ENCODE measurements at places on chromosomes 5 and 9.

- DNase-seq: no peak
Observed at GRCh38 chr5:159100782-159101646, 1.3 kb upstream of the EBF1 start.

DNA sequence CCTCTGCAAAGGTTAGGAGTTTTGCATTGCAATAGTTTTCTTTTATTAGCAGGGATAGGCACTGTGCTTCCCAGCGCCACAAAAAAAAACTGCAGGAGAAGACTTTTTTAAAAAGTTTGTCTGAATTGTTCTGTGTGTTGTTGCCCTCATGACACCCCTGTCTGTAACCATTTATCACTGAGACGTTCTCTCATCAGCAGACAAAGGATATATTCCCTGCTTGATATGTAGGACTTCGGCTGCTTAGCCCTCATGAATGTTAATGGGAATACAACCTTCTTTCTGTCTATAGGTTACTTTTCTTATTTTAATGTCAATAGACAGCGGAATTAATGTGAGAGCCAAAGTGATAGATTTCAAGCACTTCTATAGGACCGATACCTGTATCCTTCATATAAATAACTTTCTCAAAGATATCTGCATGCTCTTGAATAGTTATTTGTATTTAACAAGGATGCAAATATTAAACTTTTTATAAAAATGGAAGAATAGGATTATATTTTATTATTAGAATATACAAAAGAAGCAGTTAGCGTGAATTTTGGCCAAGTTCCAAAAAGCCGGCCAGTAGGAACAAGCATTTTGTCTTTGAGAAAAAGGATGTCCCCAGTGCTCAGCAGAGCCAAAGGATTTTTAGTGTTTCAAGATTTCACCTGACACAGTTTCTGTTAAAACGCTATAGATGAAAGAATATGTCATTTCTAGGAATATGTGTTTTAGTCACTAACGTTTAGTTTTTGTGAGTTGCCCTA lies 1.5 kb upstream of the LYSMD3 start:
- DNase-seq: peak; percentile 13

DNA sequence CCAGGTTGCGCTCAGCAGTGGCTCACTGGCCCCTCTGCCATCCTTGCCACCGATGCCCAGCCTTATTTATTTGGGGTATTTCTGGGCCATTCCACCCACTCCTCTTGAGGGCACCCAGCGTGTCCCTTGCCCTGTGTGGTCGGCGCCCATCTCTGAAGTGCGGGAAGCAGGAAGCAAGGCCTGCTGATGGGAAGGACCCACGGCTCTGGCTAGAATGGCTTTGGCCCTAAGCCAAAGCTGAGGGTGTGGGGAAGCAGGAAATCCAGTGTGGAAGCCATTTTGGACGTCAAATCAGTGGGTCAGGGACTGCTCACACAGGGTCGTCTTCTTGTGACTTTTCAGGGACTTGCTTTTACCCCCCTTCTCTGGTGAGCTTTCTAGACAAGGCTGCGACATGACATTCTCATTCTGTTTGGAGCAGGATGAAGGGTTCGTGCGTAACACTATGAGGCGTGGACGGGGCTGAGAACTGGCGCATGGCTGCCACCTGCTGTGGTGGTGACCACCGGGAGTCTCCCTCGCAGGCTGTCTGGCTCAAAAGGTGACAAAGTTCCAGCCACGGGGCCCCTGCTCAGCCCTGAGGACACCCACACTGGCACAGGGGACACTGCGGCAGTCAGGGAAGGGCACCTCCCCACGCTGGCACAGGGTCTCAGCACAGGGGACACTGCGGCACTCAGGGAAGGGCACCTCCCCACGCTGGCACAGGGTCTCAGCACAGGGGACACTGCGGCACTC lies 50.7 kb upstream of the NKD2 start:
- DNase-seq: no peak

DNA sequence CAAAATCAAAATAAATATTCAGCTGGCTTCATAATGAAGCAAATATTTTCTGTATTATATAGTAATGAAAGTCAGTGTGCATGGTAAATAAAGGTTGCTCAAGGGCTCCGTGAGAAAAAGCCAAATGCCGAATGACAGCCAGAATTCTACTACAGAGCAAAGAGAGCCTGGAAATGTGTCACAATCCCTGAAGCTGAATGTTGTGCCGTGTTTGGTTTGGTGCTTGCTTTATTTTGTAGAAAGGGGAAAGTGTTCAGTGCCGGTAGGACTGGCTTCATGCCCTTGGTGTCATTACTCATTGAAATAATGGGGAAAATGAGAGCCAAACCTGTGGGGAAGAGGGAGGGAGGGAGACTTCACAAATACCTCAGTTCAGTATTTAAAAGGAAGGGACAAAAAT lies 26.8 kb upstream of the ADAMTSL1 start:
- no peak for DNase-seq

DNA sequence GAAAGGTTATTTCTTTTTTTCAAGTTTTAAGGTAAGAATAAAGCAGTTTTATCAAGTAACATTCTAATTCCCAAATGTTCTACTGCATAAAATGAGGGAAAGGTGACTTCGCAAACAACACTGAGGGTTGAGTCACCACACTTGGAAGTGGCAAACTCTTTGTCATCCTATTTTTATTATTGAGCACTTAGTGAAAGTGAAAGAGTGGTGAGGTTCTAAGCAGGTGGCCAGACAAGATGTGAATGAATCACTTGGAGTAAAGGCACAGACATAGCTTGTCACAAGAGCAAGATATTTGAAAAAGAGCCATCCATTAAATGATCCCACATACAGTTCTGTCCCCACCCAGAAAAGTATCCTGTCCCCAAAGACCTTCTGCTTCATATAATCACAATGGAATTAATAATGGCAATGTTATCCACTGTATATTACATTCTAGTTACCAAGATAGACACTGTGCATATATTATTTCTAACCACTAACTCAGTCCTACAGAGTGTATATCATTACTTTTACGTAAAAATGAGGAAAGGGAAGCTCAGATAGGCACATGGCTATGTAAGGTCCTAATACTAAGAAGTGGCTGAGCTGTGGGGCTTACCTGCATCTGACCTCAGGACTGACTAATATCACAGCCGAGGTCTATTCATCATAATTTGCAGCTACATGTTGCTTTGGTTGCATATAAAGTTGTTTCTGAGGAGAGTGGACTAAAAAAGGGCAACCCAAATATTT lies 730.4 kb upstream of the MEF2C start:
- no peak for DNase-seq

DNA sequence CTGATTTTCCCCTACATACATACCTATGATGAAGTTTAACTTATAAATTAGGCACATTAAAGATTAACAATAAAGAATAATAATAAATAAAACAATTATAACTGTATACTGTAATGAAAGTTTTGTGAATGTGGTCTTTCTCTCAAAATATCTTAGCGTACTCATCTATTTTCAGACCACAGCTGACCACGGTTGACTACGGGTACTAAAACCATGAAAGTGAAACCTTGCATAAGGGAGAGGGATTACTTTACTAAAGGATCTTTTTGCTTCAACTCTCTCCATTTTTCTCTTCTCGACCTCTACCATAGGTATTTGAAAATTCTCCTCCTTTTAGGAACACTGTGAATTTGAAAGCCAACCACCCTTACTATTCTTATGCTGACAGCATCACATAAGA lies 475.5 kb downstream of the CETN3 start:
- DNase-seq: no peak

- no peak for DNase-seq
Observed at GRCh38 chr5:68494771-68495170, 279.2 kb downstream of the PIK3R1 start.
